ENCODE measurements at places on chromosomes 6 and 20.

- DNase-seq, result no peak
Observed at GRCh38 chr6:168100803-168101589, 22.0 kb upstream of the FRMD1 start.

- DNase-seq, result no peak
Observed at GRCh38 chr20:35575958-35576357, 34.1 kb downstream of the ERGIC3 start.

DNA sequence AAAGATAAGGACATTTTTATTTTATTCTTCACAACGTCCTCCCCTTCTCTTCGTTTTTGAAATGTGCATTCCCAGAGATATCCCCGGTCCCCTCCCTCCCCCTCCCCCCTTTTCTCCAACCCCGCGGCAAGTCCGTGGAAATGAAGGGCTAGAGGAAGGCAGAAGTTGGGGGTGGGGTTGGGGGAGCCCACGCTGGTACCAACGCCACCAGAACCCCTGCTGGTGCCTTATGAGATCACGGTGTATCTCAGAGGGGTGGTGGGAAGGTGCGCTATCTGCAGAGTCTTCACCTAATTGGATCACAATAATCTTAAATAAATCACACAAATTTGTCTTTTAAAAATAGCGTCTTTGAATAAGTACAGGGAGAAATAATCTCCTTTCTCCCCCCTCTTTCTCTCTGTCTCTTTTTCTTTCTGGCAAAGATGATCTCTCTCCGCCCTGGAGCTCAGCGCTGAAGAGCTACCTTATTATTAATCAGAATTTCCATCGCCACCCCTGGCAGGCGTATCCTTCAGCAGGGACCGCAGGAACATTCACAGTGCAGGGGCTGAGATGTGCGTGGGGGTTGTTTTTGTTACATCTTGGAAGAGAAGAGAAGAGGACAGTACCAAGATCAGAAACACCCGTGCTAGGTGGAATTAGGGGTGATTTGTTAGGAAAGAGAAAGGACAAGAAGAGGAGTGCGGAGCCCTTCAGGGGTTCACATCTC lies 915 bp downstream of the CLVS2 start:
- no peak for DNase-seq

GRCh38 chr6:100704961-100705360 lies 176.2 kb downstream of the ASCC3 start:
- DNase-seq, result no peak

DNA sequence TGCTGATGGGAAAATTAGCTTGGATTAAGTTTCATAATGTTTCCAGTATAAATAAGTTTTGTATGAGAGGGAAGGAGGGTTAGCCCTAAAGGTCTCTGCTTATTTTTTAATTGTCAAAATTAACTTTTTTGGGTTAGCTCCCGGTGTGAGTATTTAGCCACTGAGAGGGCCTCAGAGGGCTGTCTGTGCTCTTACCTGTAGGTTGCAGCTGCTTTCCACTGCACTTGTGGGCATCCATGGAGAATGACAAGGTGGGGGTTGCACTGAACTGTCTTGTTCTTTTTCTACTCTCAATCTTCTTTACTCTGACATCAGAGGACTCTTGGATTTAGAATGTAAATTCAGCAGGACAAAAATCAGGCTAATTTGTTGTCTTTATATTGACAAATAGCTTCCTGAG lies 81.4 kb downstream of the CD164 start:
- DNase-seq, result no peak

- DNase-seq, result no peak
Observed at GRCh38 chr20:50305636-50306477, 115.2 kb downstream of the CEBPB start.

DNA sequence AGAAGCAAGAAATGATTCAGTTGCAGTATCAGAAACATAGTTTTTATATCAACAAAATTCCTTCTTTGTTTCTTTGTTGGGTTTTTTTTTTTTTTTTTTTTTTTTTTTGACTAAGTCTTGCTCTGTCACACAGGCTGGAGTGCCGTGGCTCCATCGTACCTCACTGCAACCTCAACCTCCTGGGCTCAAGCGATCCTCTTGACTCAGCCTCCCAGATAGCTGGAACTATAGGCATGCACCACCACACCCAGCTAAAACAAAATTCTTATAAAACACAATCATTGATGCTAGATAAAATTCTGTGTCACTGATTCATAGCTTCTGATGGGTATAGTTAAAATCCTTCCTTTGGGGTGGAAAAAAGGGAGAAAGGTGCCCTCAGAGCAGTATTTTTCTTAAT lies 110.3 kb upstream of the TNFAIP3 start:
- DNase-seq, result no peak

GRCh38 chr6:45148711-45149341 lies 179.3 kb upstream of the RUNX2 start:
- DNase-seq, result no peak

DNA sequence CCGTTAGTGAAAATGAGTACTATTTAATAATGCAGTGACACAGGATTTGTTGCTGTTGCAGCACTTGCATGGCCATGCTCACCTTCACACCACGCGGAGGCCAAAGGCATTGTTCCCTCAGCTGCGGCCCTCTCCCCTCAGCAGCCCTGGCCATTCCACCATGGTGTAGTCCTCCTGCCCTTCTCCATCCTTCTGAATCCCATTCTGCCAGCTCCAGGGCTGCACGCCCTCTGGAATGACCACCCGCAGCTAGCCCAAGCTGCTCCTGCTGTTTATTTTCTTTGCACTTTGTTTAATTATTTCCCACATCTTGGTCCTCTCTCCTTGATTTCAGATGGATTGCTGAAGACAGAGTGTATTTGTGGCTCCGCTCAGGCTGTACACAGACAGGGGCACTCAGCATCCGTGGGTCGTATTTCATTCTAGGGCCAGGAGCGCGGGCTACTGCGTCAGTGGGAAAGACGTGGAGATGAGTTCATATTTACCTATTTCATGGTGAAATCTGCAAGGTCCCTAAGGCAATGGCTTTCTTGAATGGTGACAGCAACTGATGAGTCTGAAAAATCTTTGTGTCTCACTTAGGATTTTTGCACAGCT lies 81.4 kb upstream of the DUSP22 start:
- DNase-seq, result no peak

- no peak for DNase-seq
Observed at GRCh38 chr6:97231911-97232310, 51.1 kb downstream of the MMS22L start.

DNA sequence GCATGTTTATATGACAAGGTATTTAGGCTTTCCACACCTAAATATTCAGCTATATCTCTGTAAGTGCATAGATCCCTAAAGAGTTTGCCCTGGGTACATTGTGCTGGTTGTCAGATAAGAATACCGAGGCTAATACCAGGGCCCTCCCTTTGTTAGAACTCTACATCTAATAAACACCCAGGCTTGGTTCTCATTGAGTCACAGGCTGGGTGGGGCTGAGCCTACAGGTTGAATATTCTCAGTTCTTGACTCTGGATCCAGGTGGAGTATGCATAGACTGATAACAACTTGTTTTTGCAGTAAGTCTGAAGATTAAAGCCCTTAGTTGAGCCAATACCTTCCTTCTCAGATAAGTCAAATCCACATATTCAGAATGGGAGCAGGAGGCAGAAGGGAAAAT lies 312.2 kb upstream of the FLRT3 start:
- no peak for DNase-seq

DNA sequence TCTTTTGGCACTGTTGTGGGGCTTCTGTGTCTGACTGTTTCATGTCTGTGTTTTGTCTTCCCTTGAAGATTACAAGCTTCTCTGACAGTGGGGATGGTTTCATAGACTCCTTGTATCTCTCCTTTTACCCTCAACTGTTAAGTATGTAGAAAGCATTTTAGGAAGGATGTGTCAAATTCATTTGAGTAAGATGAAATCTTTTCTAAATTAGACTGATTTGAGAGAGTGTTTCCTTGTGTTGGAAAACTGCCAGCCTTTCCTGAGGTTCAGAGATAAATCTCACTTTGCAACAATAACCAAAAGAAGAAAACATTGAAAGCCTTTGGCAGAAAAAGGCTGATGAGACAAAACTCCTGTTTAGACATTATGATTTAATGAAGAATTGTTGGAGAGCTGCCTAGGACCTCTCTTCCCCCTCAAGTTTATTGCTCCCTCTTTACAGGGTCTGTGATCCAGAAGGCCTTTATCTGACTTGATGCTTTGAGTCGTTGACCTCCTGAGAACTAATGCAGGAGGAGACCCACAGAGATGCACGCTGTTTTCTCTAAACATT lies 68.3 kb downstream of the ANKS1A start:
- DNase-seq, result no peak

DNA sequence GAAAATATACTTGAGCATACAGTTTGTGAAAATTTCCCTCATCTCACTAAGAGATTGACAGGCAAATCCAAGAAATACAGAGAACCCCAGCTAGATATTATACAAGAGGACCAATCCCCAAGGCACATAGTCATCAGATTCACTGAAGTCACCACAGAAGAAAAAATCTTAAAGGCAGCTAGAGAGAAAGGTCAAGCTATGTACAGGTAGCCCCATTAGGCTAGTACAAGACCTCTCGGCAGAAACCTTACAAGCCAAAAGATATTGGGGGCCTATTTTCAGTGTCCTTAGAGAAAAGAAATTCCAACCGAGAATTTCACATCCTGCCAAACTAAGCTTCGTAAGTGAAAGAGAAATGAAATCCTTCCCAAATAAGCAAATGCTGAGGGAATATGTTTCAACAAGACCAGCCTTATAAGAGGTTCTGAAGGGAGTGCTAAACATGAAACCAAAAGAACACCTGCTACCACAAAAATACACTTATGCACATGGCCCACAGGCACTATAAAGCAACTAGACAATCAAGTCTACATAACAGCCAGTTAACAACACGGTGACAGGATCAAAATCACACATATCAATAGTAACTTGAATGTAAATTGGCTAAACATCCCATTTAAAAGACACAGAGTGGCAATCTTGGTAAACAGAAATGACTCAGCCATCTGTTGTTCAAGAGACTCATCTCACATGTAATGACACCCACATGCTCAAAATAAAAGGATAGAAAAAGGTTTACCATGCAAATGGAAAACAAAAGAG lies 96.3 kb downstream of the FHL5 start:
- DNase-seq, result no peak

GRCh38 chr6:137286916-137287315 lies 67.7 kb upstream of the IFNGR1 start:
- DNase-seq, result no peak

DNA sequence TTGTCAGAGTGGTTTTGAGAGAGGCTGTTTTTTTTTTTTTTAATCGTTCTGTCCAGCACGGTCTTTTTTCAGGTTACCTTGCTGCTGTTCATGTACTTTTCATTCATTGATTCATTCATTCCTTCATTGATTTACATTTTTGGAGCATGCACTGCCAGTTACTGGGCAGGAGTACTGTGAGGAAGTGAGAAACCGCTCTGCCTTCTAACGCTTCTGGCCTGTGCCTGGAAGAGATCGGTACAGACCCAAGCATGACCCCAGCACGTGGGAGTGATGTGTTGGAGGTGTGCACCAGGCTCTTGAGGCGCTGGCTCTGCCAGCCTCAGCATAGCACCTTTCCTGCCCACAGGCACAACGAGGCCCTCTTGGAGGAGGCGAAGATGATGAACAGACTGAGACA lies 9.1 kb downstream of the RIPK1 start:
- DNase-seq, result no peak
